IPS DF 19.7 (cell line): ENCODE measurements at places on chromosomes 1 and 21.

DNA sequence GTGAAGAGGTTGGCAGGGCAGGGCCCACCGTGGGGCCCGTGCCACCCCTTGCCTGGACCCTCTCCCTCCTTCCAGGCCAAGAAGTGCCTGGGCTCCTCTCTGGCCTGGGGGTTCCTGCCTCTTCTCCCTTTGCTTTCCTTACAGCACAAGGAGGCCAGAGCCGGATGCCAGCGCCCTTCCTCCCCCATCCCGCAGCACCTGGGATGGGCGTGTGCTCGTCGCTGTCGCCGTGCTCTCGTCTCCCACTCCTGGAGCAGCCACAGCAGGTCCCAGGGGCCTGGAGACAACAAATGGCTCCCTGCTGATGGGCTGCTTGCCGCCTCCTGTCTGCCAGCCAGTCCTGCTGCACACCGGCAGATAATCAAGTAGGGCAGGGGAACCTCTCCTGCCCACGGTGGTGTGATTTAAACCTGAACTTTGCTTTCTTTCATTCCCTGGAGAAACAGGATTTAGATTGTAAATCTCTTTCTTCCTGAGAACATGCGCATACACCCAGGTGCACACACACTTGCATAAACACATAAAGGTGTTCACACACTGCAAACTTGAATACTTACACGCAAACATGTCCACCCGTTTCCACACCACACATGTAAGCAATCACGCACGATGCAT is 50.8 kb upstream of the POU3F1 start:
- no peak for DNase-seq

- no peak for DNase-seq
Observed at GRCh38 chr1:201032408-201032807, 8.9 kb upstream of the KIF21B start.

DNA sequence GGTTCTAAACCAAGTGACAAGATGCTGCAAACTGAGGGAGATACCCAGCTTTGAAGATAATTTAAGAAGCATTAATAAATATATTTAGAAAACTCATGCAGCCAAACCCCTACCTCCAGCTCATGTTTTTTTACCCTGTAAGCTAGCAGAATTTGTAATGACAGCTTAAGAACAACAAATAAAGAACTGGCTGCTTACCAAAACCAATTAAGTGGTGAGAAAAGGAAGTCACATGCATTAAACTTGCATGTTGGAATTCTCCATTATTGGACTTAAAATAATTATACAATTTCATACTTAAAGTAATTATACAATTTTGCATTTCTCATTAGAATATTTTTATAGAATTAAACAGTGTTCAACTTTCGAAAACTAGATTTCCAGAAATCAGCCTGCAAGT is 75.6 kb upstream of the CNIH3 start:
- DNase-seq, result no peak

GRCh38 chr1:198968866-198969265 is 330.0 kb downstream of the PTPRC start:
- no peak for DNase-seq

- DNase-seq, result no peak
Observed at GRCh38 chr1:51955797-51956527, 34.5 kb downstream of the RAB3B start.

DNA sequence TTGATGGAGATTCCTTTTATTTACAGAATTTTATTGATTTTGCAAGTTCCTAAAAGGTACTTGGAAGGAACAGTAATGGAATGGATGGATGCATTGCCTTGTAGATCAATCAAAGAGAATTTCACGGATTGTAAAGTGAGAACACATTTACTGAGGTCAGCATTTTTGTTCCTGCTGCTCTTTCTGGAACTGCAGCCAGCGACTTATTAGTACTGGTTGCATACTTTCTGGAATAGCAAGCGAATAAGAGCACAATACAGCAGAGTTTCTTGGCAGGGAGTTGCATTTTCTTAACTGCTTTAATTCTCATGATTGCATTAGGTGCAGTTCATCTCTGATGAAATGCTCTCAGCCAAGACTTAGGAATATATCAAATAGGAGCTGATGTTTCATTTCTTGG is 106.1 kb upstream of the CHODL start:
- no peak for DNase-seq

DNA sequence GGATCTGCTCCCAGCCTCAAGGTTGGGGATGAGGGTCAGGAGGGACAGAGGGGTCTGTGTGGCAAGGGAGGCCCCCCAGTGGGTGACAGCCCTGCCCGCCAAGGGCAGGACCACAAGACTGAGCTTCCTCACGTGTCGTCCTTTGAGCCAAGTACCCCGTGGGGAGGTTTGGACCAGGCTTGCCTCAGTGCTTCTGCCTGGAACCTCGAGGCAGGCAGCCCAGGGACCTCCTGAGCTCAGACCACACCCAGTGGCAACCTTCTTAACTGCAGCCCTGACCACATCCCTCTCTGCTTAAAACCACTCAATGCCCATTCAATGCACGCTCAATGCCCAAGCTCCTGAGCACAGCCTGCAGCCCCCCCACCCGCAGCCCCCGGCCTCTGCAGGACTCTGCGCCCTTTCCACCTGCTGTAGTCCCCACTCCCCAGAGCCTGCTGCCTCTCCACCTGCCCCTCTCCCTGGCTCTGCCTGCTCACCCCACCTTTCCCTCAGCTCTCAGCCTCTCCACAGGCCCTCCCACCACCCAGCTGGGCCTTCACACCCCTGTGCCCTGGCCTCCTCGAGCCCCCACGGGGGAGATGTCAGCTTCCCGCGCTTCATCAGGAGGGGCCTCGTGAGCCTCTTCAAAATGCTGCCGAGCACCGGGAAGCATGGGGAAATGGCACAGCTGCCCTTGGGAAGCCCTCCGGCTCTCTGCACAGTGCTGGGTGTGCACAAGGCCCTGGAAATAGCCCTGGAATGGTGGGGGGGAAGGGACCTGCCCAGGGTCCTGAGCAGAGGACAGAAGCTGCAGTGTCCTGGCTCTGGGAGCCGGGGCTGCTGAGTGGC is 129.3 kb upstream of the VAMP3 start:
- no peak for DNase-seq

GRCh38 chr1:37159102-37159501 is 124.8 kb upstream of the GRIK3 start:
- no peak for DNase-seq

DNA sequence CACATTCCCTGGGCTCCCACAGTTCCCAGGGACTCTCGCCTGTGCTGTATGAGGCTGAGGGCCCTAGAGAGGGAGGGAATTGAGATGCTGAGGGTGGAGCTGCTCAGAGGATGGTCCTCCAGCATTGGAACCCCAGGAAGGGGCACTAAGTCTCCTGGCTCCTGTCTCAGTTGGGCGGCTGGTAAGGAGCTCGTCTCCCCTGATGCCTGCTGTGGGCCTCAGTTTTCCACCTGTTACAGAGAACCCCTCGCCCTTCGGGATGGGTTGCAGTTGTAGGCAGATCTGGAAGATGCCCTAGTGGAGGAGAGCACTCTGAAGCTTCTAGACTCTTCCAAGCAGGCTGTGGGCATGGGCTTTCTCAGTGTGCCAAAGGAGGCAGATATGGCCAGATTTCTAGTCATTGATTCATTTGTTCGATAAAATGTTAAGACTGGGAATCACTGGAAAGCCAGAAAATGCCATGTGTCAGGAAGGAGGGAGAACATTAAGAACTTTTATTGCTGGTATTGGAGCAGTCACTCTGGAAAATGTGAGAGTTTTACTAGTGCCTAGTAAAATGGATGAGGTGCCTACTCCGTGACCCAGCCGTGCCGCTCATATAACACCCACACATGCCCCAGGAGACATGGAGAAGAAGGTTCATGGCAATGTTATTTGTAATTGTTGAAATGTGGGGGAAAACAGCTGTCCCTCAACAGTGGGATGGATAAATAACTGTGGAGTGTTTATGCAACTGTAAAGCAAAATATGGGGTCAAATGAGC is 828 bp upstream of the MYBPH start:
- no peak for DNase-seq

GRCh38 chr1:242435200-242435599 is 89.3 kb downstream of the PLD5 start:
- no peak for DNase-seq

GRCh38 chr1:118012515-118013124 is 83.1 kb downstream of the WDR3 start:
- DNase-seq, result no peak

DNA sequence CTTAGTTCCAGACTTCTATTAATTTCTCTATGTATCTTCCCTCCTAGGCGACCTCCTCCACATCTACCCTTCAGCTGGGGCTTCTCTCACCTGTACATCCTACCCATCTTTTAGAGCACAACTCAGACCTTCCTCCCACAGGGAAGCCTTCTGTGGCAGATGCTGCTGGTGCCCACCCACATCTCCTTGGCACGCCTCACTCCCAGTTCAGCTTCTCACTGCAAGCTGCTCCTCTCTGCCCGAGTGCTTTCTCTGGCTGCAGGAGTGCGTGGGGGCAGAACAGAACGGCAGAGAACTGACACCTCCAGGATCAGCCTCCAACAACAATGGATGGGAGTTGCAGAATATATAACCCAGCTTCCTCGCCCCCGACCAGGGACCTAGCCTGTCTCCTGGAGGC is 36.5 kb downstream of the ZBTB18 start:
- no peak for DNase-seq

- DNase-seq, result no peak
Observed at GRCh38 chr1:231512147-231512698, 16.2 kb upstream of the TSNAX start.

GRCh38 chr1:205782627-205783432 is 7.5 kb upstream of the RAB29 start:
- DNase-seq, result no peak

DNA sequence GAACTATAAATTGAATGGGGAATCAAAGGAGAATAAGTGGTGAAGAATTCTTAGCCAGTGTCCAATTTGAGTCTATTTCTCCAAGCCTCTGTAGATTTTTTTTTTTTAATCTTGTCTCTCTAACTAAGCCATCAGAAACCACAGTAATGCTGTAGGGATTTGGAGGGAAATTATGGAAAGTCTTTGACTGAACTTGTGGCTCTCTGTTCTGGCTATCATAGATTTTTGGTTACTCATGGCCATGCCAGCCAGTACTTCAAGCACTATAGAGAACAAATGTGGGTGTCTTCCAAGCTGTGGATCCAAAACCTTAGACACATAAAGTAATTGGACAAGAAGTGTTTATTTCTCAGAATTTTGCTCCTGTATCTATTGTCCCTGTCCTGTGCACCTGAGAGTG is 147.9 kb downstream of the LRRC40 start:
- DNase-seq, result no peak

- DNase-seq, result no peak
Observed at GRCh38 chr1:163730411-163730821, 408.7 kb downstream of the NUF2 start.

DNA sequence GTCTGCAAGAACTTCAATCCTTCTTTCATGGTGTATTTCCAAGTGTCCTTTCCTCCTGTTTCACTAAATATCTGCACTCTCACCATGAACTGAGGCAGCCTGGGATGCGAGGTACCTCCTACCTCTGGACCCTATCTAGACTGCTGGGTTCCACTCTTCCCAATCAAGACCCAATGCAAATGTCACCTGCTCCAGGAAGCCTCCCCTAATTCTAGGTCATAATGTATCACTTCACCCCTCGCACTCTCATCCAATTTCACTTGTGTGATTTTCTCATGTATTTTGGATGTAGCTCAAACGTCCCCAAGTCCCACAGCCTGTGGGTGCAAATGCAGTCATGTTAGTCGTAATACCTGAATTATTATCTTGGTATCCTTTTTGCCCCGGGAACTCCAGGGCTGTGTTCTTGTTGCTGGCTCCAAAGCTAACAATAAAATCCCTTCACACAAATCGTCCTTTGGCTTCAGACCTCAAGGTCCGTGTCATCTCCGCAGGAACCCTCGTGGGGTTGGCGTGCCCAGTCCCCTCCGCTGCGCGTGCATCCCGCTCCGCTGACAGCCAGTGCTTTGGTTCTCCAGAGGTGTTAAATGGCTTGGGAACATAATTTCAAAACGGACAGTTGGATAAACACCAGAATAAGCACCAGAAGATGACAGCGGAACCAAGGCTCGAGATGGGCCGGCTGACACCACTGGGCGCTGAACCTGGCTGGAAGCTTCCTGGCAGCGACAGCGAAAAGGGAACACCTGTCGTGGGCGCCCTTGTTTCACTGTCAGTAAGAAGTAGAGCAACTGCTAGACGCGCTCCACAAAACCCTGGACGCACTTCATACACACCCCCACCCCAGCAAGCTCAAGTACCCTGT is 1.0 kb upstream of the BACH1 start:
- DNase-seq, result no peak

DNA sequence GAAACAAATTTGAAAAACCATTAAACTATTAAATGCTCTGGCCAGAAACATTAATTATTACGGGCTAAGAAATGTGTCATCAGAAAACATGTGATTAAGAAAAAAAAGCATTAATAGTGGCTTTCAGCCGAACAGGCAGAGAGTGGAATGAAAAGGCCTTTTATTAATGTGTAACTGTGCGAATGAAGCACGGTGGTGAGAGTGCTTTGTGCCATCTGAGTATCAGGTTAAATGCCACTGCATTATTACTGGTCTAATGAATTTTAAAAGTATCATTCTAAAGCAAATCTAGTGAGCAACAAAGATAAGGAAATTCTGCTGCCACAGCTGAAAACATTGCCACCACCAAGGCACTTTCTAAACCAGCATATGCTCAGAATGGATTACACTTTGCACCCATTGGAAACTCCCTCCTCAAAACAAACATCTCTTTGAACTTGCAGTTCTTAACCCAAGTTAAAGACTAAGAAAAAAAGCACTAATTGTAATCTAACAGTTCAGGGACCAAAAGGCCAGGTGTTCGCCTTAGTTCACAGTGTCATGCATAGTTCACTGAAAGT is 30.0 kb upstream of the SSX2IP start:
- DNase-seq, result no peak

- no peak for DNase-seq
Observed at GRCh38 chr1:156078728-156079127, 3.5 kb downstream of the MEX3A start.

DNA sequence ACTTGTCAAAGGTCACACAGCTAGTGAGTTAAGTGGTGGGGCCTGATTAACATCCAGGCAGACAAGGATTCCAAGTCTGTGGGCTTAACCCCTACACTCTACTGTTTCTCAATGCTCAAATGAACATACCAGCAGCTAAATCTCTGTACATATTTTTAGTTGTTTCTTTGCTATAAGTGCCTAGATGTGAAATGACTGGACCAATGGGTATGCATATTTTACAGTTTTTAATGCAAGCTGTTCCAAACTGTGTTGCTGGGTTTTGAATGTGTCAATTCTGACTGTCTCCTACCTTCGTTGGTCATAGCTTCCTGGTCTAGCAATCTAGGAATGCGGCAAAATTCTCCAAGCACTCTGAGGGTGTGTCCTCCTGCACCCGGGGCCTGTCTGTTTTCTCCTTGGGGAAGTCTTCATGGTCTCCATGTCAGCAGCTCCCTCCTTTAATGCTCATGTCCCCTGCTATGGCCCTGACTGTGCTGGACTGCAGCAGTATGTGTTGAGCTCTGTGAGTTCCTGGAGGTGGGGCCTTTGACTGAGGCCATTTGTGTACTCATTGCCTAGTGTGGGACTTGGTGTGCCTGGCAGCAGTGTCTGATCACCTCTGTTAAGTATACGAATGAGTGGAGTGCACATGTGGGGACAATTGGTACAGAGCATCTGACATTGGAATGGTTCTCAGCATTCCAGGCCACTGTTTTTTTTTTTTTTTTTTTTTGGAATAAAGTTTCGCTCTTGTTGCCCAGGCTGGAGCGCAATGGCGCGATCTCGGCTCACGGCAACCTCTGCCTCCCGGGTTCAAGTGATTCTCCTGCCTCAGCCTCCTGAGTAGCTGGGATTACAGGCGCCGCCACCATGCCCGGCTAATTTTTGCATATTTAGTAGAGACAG is 72.9 kb upstream of the SLC2A1 start:
- no peak for DNase-seq

GRCh38 chr1:181630838-181631237 is 147.5 kb downstream of the CACNA1E start:
- DNase-seq, result no peak
